Esophagus mucosa (tissue), 1 donor: ENCODE measurements at places on chromosomes 1 and 21.

- ATAC-seq = no peak
These were observed 48.5 kb upstream of the TSNAX start for GRCh38 chr1:231480008-231480407.

- ATAC-seq = no peak
These were observed 111.6 kb downstream of the RGS2 start for GRCh38 chr1:192920412-192920811.

DNA sequence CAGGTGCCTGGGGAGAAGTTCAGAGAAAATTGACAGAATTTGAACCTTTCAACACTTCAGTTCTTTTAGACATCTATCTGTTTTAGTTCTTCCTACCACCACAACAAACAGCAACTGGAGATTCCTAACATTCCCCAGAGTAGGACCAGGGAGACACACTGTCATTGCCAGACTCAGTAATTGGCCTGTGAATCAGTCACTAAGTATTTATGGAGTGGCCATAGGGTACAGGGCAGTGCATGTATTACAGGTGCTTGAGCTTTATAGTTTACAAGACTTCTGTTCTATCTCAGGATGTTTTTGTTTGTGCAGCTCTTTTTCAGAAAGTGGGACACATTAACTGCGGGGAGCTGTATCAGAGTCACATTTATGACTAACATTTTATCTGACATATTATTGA, 1.7 kb downstream of the CDC14A start:
- no peak for ATAC-seq

GRCh38 chr1:182603646-182604174, 479 bp downstream of the RGS16 start:
- no peak for ATAC-seq

DNA sequence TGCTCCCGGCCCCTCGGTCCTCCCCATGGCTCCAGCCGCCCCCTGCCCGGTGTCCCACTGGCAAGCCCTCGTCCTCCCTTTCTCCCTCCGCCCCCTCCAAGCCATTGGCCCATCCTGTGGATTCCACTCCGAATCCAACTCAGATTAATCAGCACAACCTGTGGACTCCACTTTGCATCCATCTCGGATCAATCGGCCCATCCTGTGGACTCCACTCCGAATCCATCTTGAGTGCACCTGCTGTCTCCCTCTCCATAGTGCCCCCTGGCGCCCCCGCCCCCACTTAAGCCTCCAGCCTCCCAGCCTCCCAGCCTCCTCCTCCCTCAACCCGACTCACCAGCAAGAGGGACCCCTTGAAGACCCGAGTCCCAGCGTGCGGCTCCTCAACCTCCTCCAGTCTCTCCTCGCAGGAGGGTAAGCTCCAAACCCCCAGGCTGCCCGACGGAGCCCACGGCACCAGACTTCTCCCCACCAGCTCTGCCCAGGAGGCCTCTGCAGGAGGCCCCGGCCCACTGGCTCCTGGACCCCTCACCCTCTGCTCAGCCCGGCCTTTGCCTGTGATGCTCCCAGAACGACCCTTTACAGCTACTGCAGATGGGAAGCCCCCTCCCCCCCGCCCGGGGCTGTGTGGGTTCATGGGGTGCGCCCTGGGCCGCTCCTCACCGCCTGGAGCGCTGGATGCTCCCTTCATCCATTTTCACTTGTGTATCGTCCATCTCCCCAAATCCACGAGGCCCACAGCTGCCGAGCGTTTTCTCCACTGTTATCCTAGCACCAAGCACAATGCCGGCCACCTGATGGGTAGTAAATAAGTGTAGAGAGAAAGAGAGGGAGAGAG, 40.6 kb upstream of the TSPEAR start:
- ATAC-seq = no peak

GRCh38 chr1:155218854-155219591, 10.5 kb downstream of the MTX1 start:
- ATAC-seq = peak; percentile 24
